NCI-H146 (cell line): ENCODE measurements at places on chromosomes 7 and 10.

DNA sequence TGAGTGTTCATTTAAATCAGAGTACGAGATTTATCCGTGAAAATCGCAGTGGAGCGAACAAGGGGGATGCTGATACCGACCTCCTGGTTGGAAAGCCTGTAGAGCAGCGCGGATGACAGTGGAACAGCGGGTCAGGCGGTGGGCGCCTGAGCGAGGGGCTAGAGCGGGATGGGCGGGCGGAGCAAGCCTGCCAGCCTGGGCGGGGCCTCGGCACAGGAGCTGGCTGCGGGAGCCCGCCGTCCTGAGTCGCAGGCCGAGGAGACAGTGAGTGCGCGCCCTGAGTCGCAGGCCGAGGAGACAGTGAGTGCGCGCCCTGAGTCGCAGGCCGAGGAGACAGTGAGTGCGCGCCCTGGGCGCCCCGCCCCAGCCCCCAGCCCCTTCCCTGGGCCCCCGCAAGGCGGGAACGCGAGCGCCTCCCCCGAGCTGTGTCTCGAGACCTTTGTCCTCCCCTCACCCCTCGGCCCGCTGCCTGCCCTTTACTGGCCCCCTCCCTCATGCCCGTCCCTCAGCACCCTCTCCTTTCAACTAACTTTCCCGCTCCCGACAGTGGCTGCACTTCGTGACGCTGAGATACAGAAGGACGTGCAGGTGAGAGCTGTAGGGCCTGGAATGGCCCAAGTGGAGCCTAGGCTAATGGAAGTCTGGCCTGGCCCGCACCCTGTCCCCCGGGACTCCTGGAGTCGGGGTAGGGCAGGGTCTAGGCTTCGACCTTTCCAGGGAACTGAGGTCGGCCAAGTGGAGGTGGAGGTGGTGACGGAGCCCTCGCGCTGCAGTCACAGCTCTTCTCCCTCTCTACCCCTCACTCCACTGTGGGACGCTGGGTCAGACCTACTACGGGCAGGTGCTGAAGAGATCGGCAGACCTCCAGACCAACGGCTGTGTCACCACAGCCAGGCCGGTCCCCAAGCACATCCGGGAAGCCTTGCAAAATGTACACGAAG is at the start of gene AS3MT:
TSS of gene AS3MT (plus strand) at position 213 of the 941 bp plus-strand sequence. CDS start at position 336, 123 bp downstream.
- DNase-seq, result peak; percentile 61

DNA sequence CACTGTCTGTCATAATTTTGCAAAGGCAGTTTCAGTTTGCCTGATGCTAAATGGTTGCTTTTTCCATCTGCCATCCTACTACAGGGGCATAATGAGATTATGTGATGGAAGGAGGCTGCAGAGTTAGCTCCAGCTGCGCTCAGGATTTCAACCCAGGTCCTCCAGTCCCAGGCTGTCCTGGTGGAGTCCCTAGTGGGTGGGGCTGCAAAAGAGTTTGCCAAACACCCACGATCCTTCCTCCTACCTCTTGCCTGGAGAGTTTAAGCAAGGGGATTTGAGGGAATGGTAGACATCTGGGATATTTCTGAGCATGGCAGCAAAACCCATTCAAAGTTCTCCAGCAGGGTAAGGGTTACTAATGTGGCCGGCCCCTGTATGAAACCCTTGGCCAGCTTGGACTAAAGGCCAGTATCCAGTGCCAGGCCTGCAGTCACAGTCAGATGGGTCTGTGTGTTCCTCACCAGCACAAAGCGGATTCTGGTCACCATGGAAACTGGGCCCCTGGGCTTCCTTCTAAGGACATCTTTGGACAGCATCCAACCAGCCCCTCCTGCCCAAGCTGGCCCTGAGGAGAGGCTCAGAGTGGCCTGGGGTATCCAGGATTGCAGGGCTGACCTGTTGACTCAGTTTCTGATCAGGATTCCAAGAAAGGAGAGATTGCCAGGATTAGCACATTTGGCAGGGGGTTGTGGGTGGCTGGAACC is 42.7 kb upstream of the CHST3 start:
- DNase-seq, result peak; percentile 18

DNA sequence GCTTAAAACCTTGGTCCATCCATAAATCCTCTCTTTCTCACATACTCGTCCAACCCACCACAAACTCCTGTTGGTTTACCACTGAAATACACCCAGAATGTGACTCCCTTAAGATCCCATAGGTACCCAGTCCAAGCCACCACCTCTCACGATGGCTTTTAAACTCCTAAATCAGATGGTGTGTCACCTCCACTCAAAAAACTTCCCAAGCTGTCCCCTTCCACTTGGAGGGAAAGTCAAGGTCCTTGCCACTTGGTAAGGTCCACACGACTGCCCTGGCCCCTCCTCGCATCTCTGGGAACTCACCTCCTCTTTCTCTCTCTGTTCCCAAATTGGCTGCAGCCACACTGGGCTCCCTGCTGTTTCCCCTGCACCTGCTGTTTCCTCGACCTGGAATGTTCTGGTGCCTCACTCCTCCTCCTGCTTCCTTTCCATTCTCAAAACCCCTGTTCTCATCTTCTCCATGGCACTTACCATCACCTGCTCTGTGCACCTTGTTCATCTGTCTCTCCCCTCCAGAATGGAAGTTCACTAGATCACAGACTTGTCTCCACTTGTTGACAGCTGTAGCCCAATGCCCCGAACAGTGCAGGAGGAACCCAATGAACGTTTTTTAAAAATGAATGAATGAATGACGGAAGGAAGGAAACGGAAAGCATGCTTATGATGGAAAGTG is 23.0 kb downstream of the ZFAND2A start:
- DNase-seq, result peak; percentile 60

GRCh38 chr7:86745013-86745745 is 101.5 kb downstream of the GRM3 start:
- peak; percentile 30 for DNase-seq
